Suprapubic skin (tissue), 4 donors: ENCODE measurements at places on chromosomes 6 and 20.

GRCh38 chr20:37407019-37407566 is 61.2 kb downstream of the SRC start:
- DNase-seq: no peak

- DNase-seq: no peak
These were observed 887 bp downstream of the CLPS start for GRCh38 chr6:35796236-35796635.

DNA sequence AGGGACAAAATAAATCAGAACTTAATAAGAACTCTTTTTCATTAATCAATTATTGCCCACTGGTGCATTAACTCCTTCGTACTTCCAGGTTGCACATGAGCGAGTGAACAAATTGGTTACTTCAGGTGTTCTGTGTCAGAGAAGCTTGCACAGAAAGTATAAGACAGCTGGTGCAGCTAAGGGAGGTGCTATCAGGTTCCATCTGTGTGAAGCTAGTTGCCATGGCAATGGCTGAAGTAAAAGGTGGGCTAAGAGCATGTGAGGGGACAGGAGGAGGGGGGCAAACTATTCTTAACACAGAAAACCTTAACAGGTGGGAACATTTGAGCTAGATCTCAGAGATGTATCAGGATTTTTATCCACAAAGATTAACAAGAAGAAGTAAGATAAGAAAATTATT is 81.6 kb downstream of the MANEA start:
- no peak for DNase-seq

DNA sequence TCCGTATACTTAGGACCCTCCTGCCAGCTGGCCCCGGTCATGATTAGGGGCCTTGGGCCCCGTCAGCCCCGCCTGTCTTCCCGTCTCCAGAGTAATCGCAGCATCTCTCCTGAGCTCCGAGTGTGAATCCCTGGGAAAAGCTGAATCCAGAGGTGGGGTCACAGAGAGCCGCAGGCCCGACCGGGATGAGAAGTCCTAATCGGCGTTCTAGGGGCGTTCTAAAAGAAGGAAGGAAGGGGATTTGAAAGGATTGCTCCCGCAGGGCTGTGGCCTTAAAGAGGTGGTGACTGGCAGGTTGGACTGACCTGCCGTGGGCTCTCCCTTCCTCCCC is 371 bp downstream of the HMGN4 start:
- DNase-seq: no peak

- DNase-seq: no peak
These were observed at the start of gene POM121L2 for GRCh38 chr6:27312146-27312949. POM121L2 (minus strand) TSS chr6:27312273; CDS start chr6:27312170, 103 bp downstream.

- no peak for DNase-seq
These were observed 34.5 kb downstream of the ABRACL start for GRCh38 chr6:139062932-139063646.
